Vein endothelial cell (primary cell): ENCODE measurements at places on chromosomes 7 and 10. TPM values are rescaled to one million over a fixed set of nuclear protein-coding genes. Genes with fewer than 3 reads are reported as not detected.

Gene CUZD1
- total RNA-seq, result 0.65 and 0.86 TPM in 2 replicates

Gene SDK1
- 0.19 and 0.65 TPM in 2 replicates for total RNA-seq

Gene ZKSCAN5
- 12.2 and 13.4 TPM in 2 replicates for total RNA-seq

Gene KCND2
- 0.29 and 0.33 TPM in 2 replicates for total RNA-seq

Gene ANXA8
- not detected in 2 replicates for total RNA-seq

Gene ADIRF
- 10.0 and 11.4 TPM in 2 replicates for total RNA-seq

Gene TMEM254
- total RNA-seq, result 5.3 and 5.9 TPM in 2 replicates

Gene UCN3
- not detected in 2 replicates for total RNA-seq

Gene GPER1
- total RNA-seq, result 2.3 and 4.5 TPM in 2 replicates

Gene IFIT1B
- total RNA-seq, result not detected in 2 replicates

Gene AGR3
- total RNA-seq, result not detected in 2 replicates

Gene OR2A7
- not detected in 2 replicates for total RNA-seq

Gene EGFR
- 3.6 and 5.3 TPM in 2 replicates for total RNA-seq

Gene SCIN
- total RNA-seq, result 0.33 and 0.76 TPM in 2 replicates

Gene UNCX
- not detected in 2 replicates for total RNA-seq

Gene PRKG1
- total RNA-seq, result 1.2 and 2.0 TPM in 2 replicates

Gene MXI1
- total RNA-seq, result 5.0 and 11.4 TPM in 2 replicates

Gene ZNF485
- total RNA-seq, result 1.3 and 1.9 TPM in 2 replicates

Gene SPDYE11
- not detected in 2 replicates for total RNA-seq

Gene LEP
- total RNA-seq, result not detected in 2 replicates

Gene FFAR4
- not detected in 2 replicates for total RNA-seq

Gene ZNF488
- total RNA-seq, result 0.10 and 0.33 TPM in 2 replicates

Gene SYT15B
- total RNA-seq, result 0.19 and 0.65 TPM in 2 replicates

Gene GALNT17
- not detected in 2 replicates for total RNA-seq

Gene MRLN
- not detected in 2 replicates for total RNA-seq

Gene PPP2R2D
- 31.0 and 32.6 TPM in 2 replicates for total RNA-seq

Gene OGDHL
- 0.19 and 0.33 TPM in 2 replicates for total RNA-seq

Gene LRMDA
- 18.3 TPM in 2 replicates for total RNA-seq

Gene CPA2
- total RNA-seq, result not detected in 2 replicates

Gene ORC5
- total RNA-seq, result 18.6 and 30.1 TPM in 2 replicates

Gene STAMBPL1
- 1.2 and 4.6 TPM in 2 replicates for total RNA-seq

Gene ITGA8
- under 0.01 and 0.57 TPM in 2 replicates for total RNA-seq

Gene CFAP46
- total RNA-seq, result 1.3 and 1.5 TPM in 2 replicates

Gene DYNC1I1
- total RNA-seq, result 1.6 and 3.3 TPM in 2 replicates
